Cardiac fibroblast (primary cell): ENCODE measurements at places on chromosomes 2 and 18.

- no peak for DNase-seq
These were observed 8.3 kb downstream of the WIPF1 start for GRCh38 chr2:174589334-174589733.

- peak; percentile 47 for DNase-seq
These were observed 100.6 kb downstream of the DYM start for GRCh38 chr18:49359732-49360444.

DNA sequence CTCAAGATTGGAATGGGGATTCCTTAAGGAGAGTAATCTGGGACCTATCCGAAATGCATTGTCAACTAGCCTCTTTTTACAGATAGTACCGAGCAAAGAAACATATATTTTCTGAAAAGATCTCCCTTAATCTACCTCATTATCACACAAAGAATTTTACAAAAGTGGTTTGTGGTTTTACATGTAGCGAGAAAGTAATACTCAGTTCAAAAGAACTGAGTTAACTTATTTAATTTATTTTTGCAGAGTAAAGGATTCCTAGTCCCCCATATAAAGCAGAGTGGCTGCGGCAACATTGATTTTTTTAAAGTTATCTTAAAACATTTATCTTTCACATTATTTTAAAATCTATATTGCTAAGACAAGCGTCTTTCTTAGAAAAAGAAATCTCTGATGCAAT lies 15.9 kb upstream of the SOS1 start:
- DNase-seq, result no peak

DNA sequence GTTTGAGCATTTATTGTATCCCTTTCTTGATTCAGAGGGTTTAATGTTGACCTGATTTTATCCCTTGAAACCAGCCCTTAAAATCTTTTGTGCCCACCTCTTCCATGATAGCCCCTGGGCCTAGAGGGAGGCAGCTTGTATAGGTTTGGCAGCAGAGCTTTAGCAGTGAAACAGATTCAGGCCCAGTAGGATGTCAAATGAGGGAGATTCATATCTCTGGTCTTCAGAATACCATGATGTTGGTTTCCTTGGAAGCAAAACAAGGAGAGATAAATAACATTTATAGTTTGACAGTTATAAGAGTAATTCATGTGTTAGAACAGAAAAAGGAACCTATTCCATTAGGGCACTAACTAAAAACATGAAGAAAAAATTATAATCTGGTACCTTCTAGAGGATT lies 649.2 kb downstream of the METTL4 start:
- no peak for DNase-seq

DNA sequence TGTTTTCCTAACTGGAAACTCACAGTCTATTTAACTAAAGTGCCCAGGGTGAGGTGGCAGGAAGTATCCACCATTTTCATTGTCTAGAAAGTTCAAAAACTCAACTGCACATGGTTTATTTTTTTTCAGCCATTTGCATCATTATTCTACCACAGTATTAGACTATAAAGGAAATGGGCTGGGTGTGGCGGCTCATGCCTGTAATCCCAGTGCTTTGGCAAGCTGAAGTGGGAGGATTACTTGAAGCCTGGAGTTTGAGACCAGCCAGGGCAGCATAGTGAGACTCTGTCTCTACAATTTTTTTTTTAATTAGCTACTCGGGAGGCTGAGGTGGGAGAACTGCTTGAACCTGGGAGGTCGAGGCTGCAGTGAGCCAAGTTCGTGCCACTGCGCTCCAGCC lies 213.8 kb downstream of the MYO3B start:
- DNase-seq, result no peak

GRCh38 chr2:239184179-239184578 lies 216.6 kb downstream of the HDAC4 start:
- DNase-seq, result no peak

- peak; percentile 80 for DNase-seq
These were observed 22.1 kb downstream of the ABHD3 start for GRCh38 chr18:21682371-21683051.

DNA sequence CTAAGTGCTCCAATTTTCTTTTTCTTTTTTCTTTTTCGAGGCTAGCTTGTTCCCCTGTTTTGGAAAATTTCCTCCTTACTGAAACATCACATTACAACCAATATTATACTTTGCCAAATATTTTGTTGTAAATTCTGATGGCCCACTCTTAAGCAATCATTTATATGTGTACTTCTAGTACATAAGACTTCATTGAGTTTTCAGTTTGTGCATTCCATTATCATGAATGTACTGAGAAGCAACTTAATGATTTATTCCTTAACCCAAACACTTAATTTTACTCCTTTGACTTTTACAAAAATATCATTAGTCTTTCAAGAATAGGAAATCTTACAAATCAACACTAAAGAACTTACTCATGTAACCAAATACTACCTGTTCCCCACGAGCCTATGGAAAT lies 242.4 kb downstream of the ARHGAP15 start:
- DNase-seq, result no peak
